ENCODE measurements at places on chromosomes 3 and 15. TPM values are rescaled to one million over a fixed set of nuclear protein-coding genes. Genes with fewer than 3 reads are reported as not detected.
A peak's percentile ranks its signal among the peaks of the same experiment; 100 is the strongest.

The PLA2G4D gene
- total RNA-seq = 2.9 TPM

The PP2D1 gene
- not detected for total RNA-seq

The MOBP gene
- not detected for total RNA-seq

The GLDN gene
- not detected for total RNA-seq

- DNase-seq = no peak
Observed at GRCh38 chr3:60229502-60229901, 1021.8 kb downstream of the FHIT start.

DNA sequence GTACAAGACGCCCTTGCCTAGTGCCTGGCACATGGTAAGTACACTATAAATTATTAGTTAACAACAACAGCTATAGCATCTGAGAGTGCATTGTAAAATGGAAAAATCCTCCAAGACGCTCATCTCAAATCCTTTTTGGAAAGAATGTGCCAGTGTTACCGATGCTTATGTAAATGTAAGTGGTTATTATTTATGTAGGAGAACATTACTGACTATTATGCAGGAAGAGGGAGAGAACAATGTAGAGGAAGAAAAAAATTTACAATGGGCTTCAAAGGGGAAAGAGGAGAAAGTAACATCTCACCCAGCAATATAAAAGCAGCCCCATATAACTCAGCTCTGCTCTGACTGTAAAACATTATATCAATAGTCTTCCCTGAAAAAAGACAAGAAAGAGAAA, 155.3 kb upstream of the LPP start:
- DNase-seq = no peak

GRCh38 chr3:140441006-140441405, 236.9 kb upstream of the TRIM42 start:
- DNase-seq = no peak

DNA sequence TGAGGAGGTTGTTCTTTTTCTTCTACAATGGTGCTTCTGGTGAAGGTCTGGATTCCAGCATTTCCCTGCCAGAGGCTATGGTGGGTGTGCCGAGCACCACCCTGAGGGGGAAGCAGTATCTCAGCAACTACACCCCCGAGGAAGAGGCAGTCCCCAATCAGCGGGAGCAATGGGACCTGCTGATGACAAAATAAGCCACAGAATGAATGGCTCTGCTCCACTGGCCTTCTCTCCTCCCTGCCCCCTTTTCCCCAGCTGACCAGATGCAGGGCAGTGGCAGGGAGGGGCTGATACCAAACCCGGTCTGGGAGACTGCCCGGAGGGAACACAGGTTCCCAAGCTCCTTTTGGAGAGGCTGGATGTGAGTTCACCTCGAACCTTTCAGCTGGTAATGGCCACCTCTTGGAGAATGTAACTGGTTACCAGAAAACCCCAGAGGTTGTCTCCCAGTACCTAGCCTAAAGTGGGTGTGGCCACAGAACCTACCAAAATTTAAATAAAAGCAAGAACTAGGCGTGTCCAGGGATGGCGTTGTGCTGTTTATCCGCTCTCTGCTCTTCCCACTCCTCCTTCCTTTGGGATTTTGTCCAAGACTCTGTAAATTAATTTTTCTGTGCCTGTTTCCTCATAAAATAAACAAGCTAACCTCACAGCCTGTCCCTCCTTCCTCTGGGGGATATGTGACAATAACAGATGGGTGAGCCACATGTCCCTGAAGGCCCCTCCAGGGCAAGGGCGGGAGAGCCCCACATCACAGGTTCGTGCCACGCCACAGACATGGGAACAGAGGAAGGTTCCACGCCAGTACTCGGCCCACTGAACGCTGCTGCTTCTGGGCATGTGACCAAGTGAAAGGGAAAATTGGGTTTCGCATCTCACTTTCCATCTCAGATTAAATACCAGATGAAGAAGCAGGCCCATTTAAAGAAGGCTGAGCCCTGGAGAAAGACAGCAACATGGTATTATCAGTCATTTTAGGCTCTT, 35.1 kb upstream of the SPTBN5 start:
- peak; percentile 63 for DNase-seq

DNA sequence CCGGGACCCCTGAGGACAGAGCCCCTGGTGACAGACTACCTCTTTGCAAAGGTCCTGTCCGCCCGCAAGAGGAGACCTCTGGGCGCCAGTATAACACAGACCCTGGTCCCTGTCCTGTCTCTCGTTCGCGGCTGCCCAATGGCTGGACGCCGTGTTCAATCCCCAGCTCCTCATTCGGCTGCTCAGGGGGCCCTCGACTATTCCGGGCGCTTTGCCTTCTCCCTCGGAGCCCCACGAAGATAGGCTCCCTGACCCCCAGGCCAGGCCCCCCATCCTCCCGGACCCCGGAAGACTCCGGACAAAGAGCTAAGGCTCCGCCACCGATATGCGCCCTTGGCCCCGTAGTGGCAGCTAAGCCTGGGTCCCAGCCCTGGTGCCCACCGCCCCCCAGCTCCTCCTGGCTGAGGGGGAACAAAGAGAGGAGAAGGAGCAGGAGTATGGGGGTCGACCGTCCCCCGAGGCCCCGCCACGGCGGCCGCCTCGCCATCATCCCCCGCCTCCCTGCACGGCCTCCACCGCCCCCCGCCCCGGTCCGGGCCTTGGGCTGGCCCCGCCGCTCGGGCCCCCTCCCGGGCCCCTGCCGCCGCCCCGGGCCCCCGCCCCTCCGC, 437 bp downstream of the CELSR3 start:
- no peak for DNase-seq

DNA sequence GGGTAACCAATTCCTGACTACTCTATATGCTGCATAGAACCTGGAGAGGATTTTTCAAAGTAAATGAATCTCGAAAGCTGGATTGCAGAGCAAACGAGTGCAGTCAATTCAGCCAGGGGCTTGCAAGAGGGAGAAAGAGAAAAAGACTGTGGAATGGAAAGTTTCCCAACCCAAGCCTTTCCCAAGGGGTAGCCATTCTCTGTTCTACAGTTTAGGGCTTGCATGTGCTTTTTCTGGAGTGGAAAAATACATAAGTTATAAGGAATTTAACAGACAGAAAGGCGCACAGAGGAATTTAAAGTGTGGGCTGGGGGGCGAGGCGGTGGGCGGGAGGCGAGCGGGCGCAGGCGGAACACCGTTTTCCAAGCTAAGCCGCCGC, 511 bp upstream of the RARB start:
- no peak for DNase-seq

GRCh38 chr15:99480016-99480810, 85.6 kb upstream of the MEF2A start:
- DNase-seq = no peak

DNA sequence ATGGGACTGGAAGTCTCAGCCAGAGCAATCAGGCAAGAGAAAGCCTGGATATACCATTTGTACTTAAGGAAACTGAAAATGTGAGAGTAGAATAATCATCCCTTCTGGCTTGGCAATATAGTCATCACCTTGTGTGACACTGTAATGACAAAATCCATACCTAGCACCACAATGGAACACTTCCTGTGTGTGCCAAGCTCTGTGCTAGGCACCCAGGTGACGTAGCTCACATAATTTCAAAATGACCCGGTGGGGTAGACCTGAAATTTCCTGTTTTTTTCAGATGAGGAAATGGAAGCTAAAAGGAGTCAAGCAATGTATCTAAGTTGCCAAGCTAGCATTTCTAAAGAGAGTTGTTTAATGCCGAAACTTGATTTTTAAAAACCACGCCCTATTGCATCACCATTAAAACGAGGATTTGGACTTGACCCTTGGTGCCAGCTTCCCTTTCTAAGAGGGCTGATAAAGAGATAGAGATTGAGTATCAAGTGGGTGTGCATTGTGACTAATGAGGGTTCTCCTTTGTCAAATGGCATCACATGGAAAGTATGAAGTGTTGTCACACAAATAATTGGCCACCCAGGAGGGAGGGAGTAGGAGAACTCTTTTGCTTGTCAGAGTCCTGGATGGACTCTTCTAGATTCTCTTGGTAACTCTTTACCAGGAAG, 141.3 kb upstream of the PDZRN3 start:
- DNase-seq = no peak

DNA sequence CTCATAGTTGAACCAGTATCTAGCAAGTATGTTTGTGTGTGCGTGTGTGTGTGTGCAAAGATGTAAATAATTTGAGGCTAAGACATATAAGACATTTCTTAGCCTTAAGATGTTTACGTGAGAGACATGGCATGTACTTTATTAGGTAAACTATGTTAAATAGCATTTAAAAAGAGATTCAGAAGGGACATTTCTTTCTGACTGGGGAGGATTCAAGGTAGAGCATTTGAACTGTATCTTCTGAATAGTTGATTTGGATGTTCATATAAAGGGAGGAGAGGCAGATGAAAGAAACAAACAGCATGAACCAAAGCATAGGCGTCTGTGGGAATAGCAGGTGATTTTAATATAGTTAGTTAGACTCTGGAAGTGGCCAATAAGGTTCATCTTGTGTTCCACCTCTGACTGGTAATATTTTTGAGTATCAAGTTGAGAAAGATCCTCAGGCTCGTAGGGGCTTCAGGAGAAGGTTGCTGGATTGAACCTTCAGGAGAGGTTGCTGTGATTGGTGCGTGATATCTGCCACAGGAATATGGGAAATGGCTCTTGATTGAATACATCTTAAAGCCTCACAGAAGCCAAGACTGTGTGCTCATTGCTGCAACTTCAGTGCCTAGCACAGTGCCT, 12.6 kb downstream of the NFKBIZ start:
- DNase-seq = no peak

- no peak for DNase-seq
Observed at GRCh38 chr3:17840126-17840525, 97.7 kb upstream of the TBC1D5 start.

DNA sequence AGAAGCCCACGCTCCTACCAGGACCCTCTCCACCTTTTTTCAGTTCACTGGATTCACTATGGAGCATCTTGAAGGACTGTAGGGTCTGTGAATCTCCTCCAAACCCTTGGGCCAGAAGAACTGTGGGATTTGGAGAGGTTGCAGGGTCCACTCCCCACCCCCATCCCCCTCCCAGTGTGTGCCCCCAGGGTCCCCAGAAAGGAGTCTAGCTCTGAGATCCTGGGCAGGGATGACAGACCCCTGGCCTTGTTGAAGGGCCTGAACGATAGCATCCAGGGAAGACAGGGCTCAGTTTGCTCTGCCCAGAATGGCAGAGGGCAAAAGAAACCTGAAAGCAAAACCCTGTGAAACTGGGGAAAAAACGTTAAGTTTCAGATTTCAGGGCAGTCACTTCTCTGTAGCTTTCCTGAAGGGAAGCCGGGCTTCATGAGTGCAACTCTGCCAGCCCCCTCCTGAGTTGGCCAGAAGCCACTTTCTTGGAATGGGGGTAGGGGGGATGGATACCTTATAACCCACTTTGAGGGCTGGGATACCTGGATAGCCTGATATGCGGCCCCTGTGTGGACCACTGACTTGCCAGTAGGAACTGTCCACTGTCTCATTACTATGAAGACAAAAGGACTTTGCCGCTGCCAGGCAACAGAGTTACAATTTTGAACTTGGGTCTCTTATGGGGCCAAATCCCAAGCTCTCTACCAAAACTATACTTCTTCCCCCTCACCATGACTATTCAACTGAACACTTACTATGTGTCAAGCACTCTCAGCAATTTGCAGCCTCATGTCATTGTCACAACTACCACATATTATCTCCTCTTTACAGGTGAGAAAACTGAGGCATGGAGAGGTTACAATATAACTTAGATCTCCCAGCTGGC, 1.6 kb upstream of the CISH start:
- no peak for DNase-seq

Data from stomach (tissue), 19 donors.